ENCODE measurements at places on chromosomes 3 and 15.

DNA sequence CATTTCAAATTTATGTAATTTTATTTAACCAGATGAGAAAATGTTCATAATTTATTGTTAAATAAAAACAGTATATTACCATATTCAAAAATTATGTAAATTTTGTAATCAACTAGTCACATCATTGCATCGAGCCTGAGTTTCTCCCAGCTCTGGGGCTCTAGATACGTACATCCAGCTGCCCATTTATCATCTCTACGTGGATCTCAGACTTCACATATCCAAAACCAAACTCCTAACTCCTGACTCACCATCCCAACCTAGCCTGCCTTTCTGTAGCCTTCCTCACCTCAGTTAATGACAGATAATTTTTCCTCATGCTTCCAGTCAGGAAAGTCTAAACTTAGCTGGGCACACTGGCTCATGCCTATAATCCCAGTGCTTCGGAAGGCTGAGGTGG is 194.8 kb downstream of the SSR3 start:
- no peak for DNase-seq

DNA sequence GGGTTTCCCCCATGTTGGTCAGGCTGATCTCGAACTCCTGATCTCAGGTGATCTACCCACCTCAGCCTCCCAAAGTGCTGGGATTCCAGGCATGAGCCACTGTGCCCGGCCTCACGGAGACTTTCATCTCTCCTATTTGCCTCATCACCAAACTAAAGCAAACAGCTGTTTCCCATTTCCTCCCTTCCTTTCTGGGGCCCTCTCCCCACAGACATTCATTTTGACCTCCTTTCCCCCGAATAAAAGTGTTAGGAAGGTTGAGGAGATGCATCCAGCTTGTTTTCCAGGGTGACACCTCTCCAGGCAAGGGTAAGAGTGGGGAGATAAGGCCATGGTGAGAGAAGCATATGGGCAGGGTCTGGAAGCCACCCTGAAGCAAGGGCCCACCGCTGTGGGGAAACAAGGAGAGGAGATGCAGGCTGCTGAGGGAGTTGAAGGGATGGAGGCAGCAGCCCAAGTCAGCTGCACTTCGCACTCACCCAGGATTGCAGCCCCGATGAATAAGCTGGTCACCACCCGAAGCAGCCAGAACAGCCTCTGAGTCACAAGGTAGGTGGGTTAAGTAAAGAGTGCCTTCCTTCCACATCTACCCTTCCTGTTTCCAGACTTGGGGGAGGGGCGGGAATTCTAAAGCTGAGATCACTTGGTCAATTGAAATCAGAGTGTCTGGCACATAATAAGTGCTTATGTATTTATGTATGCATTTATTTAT is 7.7 kb downstream of the DUOXA2 start:
- peak; percentile 89 for DNase-seq

GRCh38 chr3:55267206-55267930 is 219.7 kb downstream of the WNT5A start:
- DNase-seq, result peak; percentile 64

GRCh38 chr3:64650715-64651114 is 37.1 kb downstream of the ADAMTS9 start:
- peak; percentile 67 for DNase-seq

DNA sequence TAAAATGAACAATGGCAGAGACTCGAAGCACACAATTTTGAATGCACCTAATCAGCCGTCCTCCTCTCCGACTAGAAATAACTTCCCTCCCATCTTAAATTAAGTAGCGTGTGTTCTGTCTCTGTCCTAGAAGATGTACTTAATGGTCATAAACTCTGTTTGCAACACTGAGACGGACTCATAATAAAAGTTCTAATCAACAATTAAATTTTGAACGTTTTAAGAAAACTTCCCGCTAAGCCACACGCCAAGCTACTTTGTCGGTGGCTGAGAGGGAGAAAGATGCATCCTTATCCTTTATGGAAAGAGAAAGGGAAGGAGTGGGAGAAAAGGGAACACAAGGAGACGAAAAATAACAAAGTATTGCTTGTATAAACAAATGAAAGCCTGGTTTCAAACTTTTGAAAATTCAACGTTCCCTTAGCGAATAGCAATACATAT is 989 bp downstream of the GNB4 start:
- DNase-seq, result no peak

- DNase-seq, result no peak
Observed at GRCh38 chr3:65101450-65101849, 413.6 kb upstream of the ADAMTS9 start.

- DNase-seq, result no peak
Observed at GRCh38 chr3:6578526-6578925, 282.4 kb upstream of the GRM7 start.

DNA sequence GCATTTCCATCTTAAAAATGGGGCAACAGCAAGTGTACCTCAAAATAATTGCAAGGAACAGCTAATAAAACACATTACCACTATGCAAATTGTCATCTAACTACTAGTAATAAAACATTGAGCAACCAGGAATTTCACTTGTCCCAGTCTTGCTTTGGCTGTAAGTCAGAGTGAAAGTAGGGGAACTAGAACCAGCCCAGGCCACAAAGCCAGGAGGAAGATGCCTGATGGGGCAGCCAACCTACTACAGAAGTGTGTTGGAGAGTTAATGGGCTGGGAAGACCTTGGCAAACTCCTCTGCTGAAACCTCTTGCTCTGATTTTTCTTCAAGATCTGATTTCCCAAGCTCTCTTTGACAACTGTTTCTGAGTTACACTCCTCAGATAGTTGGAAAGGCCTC is 40.2 kb upstream of the LPP start:
- no peak for DNase-seq

- peak; percentile 97 for DNase-seq
Observed at GRCh38 chr15:81940467-81941451, 105.1 kb downstream of the MEX3B start.

DNA sequence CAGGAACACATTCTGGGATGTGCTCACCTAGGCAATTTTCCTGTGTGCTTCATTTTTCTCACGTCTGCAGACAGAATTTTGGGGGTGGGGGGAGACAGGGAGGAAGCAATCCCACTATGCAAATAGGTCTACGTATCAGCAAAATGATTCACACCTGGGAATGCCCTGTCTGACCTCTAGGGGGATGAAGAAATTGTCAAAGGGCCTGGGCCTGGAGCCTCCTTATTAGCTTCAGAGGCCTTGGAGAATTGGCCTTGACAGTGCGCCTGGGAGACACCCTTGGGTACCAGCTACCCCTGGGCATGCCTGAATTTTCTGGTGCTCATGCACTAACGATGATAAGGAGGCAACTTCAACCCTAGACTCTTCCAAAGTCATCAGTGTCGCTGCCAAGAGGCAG is 207.5 kb downstream of the CADPS start:
- DNase-seq, result no peak

GRCh38 chr15:34338347-34338746 is 766 bp upstream of the SLC12A6 start:
- no peak for DNase-seq

DNA sequence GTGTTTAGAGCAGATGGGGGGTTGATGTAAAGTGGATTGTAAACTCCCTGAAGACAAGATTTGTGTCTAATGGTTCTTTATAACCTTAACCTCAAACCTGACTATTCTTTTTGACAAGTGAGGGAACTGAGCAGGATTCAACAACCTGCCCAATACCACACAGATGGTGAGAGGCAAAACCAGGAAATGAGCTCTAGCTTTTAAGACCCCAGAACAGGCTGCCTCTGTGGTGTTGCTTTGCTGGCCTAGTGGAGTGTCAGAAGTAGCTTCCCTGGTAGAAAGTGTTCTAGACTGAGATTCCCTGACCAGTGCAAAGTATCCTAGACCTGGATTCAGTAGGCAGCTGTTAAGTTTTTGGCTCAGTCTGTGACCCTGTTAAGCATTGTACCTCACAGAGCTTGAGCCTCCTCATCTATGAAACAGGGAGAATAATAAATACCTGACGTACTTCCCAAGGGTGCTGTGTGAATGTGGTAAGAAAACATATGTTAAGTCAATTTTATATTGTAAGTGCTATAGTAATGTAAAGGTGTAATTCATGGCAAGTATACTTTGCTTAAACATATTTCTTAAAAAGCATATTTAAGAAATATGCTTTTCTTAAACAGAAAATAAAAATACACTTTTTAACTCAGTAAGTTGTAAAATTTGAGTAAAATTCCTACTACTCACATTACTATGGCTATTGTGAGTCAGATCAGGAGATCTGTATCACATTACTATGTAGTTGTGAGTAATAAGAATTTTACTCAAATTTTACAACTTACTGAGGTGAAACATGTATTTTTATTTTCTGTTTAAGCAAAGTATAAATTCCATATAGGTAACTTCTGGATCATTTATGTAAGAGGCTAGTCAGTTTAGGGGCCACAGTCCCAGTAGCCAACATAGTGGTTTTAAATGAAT is 8.8 kb downstream of the GPR87 start:
- DNase-seq, result peak; percentile 23

All from fibroblast of upper back skin (primary cell).